ENCODE measurements at places on chromosomes 4 and X.

- no peak for DNase-seq
Observed at GRCh38 chr4:148782284-148782683, 340.1 kb upstream of the NR3C2 start.

GRCh38 chrX:121876305-121876704, 828.9 kb downstream of the GLUD2 start:
- no peak for DNase-seq

- DNase-seq = no peak
Observed at GRCh38 chr4:38752941-38753806, 29.6 kb downstream of the TLR10 start.

- no peak for DNase-seq
Observed at GRCh38 chr4:5660185-5660584, 48.2 kb downstream of the EVC2 start.

- no peak for DNase-seq
Observed at GRCh38 chrX:53319614-53320542, 38.5 kb upstream of the IQSEC2 start.

GRCh38 chr4:108965016-108965415, 202.2 kb upstream of the ETNPPL start:
- no peak for DNase-seq

DNA sequence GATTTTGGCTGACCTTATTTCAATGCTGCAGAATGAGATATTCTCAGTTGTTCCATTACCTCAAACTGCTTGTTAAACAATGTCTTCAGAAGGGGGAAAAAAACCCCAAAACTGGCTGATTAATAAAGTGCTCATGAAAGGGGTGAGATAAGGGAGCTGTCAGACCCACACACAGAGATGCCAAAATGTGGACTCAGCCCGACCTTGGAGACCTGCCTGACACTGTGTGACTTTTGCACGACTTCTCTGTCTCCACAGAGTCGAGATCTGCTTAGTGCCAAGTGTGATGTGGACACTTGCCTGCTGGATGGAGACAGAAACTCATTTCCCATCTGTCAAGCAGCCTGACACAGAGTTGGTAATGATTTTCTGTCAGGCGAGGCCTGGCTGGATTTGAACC, 31.5 kb downstream of the REELD1 start:
- DNase-seq = no peak

DNA sequence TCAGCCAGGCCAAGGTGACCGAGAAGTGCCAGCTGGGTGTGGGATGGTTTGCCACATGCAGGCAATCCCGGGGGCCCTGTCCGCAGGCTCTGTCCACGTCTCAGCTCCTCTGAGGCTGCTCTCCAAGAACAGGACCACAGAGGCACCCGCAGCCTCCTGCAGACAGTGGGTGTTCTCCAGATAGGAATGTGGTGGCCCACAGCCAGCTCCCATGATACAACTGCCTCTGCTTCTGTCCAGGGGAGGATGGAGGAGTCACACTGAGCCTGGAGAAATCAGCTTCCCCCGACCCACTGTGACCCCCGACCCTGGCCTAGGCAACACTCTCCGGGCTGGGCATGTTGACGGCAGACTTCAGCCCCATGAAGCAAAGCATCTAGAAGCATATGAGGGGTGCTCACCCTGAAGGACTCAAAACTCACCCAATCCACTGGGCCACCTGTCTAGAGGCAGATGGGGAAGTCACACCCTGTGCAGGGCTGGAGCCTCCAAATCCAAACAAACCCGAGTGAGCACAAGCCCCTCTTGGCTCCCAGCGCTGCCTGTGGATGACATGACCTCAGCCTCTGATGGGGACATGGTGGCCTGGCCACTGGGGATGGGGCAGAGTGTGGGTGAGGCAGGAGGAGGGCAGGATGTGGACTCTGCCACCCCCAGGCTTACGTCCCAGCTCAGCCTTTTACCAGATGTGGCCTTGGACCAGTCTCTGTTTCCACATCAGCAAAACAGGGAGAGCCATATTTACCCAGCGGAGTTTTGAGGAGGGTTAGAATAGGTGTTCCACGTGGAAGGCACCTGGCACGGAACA, 102.3 kb downstream of the PSAPL1 start:
- no peak for DNase-seq

- DNase-seq = no peak
Observed at GRCh38 chrX:54248309-54248708, 65.3 kb upstream of the FAM120C start.

DNA sequence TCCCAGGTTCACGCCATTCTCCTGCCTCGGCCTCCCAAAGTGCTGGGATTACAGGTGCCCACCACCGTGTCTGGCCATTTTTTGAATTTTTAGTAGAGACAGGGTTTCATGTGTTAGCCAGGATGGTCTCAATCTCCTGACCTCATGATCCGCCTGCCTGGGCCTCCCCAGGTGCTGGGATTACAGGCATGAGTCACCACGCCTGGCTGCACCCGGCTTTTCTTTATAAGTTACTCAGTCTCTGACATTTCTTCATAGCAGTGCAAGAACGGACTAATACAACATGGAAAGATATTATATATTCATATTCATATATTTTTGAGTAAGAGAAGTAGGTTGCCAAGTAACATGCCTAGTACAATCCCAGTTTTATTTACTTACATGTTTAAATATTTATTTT, 22.9 kb downstream of the SHROOM3 start:
- no peak for DNase-seq

DNA sequence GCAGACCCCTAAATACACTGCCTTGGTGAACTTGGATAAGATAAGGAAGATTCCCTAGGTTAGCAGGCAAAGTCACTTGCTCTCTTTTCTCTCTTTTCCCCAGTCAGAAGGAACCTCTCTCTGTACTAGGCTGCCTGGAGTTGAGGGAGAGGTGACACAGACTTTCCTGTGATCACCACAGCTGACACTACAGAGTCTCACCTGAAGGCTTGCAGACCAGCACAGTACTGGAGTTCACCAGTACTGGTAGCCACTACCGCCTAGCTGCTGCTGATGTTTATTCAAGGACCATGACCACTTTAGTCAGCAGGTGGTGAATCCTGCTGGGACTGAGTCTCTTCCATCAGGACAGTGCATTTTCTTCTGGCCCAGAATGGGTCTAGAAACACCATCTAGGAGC, 63.3 kb downstream of the PTPN13 start:
- no peak for DNase-seq

DNA sequence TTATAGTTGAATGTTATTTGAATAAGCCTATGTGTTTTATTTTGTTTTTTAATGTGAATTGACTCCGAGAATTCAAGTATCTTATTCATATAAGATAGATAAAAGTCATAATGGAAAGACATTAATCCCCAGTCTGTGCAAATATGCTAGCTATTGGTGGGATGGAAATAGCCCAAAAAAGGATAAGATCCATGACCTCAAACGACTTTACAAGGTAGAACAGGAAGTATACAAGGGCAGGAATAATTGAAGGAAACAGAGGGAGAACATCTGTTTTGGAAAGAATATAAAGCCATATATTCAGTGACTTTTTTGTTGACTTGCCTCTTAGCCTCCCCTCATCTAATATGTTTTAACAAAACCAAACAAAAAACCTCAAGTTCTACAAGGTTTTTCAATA, 9.0 kb downstream of the ABCE1 start:
- no peak for DNase-seq

GRCh38 chr4:90246816-90247215, 119.6 kb downstream of the CCSER1 start:
- no peak for DNase-seq

- no peak for DNase-seq
Observed at GRCh38 chr4:8553216-8553615, 27.0 kb upstream of the GPR78 start.

DNA sequence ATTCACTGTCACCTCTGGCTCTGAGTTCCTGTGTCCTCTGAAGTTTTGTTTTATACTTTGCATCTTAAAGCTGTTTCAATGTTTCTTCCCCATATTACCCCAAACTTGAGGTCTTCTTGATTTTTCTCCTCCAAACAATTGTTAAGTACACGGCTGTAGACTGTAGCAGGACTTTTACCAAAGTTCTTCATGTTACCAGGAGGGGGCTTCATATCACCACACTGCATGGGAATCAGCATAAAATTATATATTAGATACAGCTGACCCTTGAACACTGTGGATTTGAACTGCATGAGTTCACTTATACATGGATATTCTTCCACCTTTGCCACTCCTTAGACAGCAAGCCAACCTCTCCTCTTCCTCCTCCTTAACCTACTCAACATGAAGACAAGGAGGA, 56.6 kb downstream of the SPATA18 start:
- DNase-seq = no peak

- no peak for DNase-seq
Observed at GRCh38 chr4:155807021-155807420, 48.2 kb downstream of the GUCY1B1 start.

DNA sequence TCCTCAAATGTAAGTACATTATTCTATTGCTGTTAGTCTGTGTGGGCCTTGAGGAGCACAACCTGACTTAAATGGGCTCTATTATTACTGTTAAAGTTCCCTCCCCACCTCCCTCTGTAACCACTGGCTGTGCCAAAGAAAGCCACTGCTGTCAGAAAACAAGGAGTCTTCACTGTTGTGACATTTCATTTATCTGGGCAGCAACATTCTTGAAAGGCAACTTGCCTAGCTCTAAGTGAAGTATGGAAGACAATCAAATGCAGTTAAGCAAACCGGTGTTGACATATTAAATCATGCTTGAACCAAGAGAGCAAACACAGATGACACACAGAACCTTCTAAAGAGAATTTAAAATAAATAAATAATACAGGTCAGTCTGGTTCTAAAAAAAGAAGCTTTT, 81.0 kb downstream of the EPHA5 start:
- DNase-seq = no peak

- no peak for DNase-seq
Observed at GRCh38 chr4:472881-473569, 25.9 kb downstream of the ZNF721 start.

GRCh38 chr4:179709961-179710624, 2267.9 kb upstream of the AGA start:
- DNase-seq = no peak

- no peak for DNase-seq
Observed at GRCh38 chr4:34709564-34709963, 1534.8 kb downstream of the ARAP2 start.

DNA sequence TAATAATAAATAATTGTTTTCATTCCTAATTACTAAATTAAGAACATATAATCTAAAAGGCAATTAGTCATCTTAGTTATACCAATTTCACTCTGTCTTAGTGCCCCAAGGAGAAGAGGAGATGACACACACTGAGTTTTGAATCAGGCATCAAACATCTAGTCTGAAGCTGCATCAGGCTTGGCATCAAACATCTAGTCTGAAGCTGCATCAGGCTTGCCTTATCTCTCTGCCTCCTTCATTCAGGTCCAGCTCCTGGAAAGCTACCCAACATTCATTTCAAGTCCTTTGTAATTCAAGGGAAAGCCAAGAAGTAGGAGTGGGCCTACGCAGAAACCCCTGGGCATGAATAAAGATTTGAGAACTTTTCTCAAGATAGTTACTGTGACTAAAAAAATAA, 62.2 kb downstream of the SH3RF1 start:
- DNase-seq = no peak

- DNase-seq = no peak
Observed at GRCh38 chr4:139651282-139652194, 14.1 kb upstream of the MGST2 start.

GRCh38 chr4:38177035-38177546, 216.9 kb downstream of the PTTG2 start:
- DNase-seq = no peak

Measured in D721Med (cell line).